ENCODE measurements at places on chromosomes 11 and 22.

- DNase-seq = no peak
These were observed 686.6 kb downstream of the BRD1 start for GRCh38 chr22:49140911-49141665.

DNA sequence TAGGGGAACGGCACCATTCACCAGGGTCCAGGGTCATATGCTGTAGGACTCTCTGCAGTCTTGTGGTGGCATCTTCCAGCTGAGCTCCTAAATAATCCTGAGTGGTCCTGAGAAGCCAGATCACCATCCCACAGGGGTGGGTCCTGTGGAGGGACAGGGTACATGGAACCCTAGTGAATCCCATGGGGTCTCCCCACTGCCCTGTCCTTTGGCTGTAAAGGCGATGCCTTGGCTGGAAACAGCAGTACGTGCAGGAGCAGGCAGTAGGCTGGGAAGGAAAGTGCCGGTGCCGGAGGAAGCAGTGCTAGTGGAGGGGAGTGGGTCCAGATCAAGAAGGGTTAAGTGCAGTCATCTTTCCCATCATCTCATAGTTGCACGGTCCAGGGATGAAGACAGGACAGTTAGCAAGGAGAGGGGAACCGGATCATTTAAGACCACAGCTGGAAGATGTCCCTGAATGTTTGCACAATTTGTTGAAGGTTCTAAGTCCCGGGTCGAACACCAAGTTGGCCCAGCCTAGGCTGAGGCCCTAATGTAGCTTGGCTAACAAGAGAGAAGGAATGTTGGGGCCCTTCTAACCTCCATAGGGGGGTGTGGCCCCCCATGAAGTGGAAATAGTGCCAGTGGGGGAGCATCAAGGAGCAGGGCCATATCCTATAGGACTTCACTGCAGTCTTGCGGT lies 18.1 kb downstream of the TSPAN32 start:
- no peak for DNase-seq

DNA sequence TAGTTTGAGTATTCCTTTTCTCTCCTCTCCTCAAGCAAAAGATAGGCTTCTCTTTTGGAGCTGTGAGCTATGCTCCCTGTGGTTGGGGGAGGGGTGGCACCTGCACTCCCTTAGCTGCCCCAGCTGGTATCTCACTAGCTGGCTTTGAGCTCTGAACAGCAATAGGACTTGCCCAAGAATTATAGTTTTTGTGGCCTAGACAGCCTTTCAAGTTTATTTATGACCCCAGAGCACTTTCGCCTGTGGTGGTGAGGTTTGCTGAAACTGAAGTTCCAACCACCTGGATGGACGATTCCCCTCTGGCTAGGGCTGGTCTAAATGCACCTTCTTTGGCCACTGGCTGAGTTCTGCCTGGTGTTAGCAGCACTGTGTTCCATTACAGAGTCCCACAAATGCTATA lies 37.1 kb upstream of the SLC37A2 start:
- no peak for DNase-seq

DNA sequence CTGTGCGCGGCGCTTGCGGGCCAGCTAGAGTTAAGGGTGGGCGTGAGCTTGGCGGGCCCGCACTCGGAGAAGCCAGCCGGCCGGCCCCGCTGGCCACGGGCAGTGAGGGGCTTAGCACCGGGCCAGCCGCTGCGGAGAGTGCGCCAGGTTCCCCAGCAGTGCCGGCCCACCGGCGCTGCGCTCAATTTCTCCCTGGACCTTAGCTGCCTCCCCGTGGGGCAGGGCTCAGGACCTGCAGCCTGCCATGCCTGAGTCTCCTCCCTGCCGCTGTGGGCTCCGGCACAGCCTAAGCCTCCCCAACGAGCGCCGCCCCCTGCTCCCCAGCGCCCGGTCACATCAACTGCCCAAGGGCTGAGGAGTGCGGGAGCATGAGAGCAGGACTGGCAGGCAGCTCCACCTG lies 5.2 kb upstream of the PES1 start:
- no peak for DNase-seq

- no peak for DNase-seq
These were observed 64.6 kb upstream of the PTPRJ start for GRCh38 chr11:47915783-47916182.

GRCh38 chr11:65555693-65556231 lies 2.4 kb downstream of the LTBP3 start:
- no peak for DNase-seq

DNA sequence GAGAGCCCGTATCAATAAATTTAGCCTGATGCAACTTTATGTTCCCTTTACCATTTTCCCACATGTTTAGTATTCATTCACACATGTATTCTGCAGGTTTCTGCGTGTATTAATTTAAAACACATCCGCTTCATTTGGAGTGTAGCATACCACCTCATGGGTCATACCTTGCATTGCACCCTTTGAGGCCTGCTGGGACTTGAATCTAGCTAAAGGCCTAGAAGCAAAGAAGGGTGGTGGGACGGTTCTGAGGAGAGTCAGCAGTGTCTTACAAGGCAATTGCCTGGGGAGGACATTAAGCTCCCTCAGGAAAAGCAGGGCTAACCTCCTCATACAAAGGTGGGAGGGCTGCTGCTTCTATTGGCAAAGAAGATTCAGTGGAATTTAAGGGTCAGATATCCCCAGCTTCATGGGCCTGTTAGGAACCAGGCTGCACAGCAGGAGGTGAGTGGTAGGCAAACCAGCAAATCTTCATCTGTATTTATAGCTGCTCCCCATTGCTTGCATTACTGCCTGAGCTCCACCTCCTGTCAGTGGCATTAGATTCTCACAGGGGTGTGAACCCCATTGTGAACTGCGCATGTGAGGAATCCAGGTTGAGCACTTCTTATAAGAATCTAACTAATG lies 15.9 kb upstream of the SNX19 start:
- no peak for DNase-seq

DNA sequence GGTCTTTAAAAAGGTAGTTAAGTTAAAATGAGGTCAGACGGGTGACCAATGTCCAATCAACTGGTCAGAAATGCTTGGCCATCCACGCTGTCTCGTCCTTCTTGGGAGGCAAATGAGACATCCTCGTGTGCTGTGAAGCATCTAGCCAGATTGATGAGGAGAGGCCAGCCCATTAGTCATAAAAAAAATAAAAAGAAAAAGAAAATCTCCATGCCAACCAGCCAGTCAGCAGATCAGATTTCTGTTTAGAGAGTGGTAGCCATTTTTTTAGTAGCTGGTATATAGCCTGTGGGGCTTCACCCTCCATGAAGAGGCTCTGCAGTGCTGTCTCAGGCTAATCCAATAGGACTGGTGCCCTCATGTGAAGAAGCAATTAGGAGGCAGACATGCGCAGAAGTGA lies 343.1 kb upstream of the SYN3 start:
- DNase-seq = no peak

- no peak for DNase-seq
These were observed 519 bp upstream of the PDE3B start for GRCh38 chr11:14642873-14643696.

- peak; percentile 93 for DNase-seq
These were observed 55.5 kb downstream of the FAM76B start for GRCh38 chr11:95734009-95734572.

- DNase-seq = no peak
These were observed 71.7 kb downstream of the DBX1 start for GRCh38 chr11:20088397-20089225.

DNA sequence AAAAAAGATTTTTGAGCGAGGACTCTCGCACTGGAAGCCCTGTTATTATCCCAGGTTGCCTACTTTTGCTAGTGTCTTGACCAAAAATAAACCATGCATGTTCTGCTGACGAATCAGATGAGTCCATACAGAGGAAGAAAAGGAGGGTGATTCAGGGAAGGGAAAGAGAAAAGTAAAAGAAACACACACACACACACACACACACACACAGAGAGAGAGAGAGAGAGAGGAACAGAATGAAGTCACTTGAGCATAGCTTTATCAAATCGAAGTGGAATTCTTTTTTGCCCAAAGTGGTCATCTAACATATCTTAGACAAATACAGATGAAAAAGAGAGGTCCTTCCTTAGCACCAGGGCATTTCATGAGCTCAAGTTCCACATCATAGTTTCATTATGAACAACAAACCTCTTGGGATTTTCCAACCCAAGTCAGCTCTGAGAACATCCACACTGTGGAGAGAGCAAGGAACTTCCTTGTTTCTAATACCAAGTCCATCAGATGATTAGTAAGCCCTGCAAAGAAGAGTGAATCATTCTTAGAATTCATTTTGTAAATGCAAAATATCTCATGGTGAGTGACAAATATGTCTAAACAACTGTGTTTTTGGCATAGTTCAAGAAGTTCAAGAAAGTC lies 7.7 kb upstream of the MMP12 start:
- DNase-seq = no peak

DNA sequence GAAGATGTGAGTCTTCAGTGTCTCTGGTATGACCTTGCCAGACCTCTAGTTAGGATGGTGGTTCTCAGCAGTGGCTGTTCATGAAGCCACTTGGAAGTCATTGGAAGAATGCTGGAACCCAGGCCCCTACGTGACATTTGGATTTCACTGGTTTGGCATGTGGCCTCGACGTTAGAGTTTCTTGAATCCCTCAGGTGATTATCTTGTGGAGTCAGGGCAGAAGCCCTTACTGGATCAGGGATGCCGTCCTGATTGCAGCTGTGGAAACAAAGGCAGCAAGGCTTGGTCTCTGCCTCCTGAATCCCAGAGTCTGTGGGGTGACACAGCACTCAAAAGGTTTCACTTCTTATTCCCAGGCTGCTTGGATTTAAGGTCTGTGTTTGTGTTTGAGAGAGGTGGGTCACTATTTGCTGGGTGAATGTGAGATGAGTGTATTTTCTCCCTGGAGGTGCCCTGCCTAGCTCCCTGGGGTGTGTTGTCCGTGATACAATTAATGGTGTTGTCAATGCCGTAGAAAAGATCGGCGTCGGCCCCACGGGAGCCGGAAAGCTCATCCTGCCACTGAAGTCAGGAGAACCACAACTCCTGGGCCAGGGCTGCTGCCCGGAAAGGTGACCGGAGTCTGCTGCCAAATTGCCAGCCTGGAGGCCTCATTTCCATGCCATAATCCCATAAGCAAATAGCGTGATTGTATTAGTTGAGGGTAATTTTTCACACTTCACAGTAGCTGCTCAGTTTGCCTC lies 939.0 kb downstream of the BRD1 start:
- DNase-seq = no peak

DNA sequence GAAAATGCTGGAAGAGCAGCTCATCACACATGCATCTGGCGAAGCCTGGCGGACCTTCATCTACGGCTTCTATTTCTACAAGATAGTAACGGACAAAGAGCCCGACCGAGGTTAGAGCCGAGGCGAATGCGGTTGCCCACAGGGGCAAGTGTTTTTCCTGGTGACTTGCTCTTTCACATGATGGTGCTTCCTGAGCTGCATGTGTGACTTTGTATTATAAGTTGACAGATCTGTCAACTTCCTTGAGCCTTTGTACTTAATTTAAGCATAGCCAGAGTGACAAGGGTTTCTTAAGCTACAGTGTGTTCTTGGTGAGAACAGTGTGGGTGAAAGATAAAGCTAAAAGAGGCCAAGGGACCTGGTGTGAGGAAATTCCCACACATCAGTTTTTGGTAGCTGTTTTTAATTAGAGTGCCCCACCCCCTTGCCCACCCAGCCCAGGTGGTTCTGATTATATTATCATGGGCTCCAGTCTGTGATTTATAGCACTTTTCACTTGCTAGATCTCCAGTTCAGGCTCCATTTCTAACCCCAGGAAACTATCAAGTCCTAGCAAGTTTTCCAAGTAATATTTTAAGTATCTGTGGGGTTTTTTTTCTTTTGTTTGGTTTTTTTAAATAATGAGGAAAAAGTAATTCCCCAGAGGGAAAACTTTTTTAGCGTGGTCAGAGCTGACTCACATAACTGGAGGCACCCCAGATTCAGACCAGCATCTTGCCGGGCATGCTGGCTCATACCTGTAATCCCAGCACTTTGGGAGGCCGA lies 68.0 kb upstream of the YWHAH start:
- DNase-seq = peak; percentile 42

- DNase-seq = no peak
These were observed 1280.0 kb upstream of the CNTN5 start for GRCh38 chr11:97740801-97741151.

DNA sequence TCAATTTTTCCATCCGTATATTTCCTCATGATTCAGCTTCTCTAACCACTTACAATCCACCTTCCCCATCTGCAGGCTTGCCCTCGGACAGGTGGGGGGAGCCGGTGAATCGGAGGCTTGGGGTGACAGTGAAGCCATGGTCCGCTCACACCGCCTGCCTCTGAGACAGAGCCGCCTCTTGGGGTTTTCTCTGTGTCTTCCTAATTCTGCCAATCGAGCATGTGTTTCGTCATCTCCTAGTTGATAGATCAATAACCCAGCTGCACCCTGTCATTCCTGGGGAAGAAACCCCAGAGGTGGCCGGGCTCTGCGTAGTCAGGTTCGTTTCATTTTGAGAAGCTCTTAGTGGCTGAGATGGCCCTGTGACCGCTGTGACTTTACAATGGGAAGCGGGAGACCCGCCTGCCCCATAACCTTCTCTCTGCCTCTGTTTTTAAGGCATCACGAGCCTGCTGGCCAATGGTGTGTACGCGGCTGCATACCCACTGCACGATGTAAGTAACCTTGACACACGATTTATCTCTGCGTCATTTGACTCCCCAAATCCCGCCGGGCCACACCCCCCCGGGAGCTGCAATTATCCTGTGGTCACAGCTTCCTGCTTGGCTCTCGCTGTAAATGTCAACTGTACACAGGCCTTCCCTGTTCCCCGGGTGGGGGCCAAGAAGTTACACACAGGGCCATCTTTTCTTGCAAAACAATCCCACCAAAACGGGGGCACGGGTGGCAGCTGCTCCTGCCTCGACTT lies 33.3 kb downstream of the ANO1 start:
- peak; percentile 36 for DNase-seq

GRCh38 chr11:33064033-33064825 lies 24.9 kb downstream of the TCP11L1 start:
- DNase-seq = no peak

- DNase-seq = no peak
These were observed 49.7 kb downstream of the LIF start for GRCh38 chr22:30196880-30197336.

GRCh38 chr11:76621466-76621865 lies 49.1 kb downstream of the LRRC32 start:
- DNase-seq = no peak
